ENCODE measurements at places on chromosomes 1 and 21.

- no peak for DNase-seq
Observed at GRCh38 chr1:109624201-109625010, 4.8 kb downstream of the AMPD2 start.

DNA sequence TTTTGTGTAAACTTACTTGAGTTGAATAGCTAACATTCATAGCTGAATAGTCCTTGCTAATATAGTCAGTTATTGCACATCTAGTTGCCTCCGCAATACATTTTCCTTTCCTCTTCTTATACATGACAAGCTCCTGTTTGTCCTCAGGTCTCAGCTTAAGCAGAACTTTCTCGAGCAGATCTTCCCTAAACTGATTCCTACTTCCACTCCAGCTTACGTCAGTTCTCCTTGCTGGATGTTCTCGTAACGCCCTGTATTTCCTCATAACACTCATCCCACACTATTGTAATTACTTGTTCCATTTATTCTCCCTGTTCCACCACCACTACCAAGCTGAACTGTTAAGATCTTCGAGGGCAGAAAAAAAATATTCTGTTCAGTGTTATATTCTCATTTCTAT lies 15.1 kb upstream of the OMA1 start:
- DNase-seq = no peak

DNA sequence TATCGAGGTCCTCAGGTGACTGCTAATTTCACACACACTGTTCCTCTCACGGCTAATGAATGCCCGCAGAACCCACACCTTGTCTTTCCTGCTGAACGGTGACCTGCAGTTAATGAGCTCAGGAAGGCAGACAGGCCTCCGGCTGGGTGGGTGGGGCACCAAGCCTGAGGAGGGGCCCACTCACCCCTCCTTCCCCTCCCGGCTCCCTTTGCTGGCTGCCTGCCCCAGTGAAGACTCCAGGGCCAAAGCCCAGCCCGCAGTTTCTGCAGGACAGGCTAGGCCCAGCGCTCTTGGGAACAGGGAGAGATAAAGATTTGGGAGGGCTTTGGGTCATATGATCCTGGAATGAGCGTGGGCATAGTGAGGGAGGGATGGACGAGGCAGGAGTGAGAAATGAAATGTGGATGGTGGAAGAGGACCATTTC lies 26.4 kb downstream of the FOXO6 start:
- no peak for DNase-seq

- DNase-seq = no peak
Observed at GRCh38 chr1:119510046-119510445, 3.0 kb downstream of the HSD3B1 start.

DNA sequence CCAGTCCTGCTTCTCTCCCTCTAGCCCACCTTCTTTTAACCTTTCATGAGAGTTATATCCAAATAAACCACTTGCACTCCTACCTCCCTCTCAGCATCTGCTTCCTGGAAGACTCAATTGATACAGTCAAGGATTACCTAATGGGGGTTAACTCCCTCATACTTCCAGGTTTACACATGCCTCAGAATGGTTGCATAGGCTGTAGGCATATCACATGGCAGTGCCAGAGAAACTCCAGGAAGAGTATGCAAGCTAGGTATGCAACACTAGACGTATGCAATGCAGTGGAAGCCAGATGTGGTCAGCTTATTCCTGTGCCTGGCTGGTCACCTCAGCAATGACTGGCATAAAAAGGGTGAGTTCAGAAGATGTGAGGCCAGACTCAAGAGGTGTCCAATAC lies 32.7 kb upstream of the VANGL1 start:
- DNase-seq = no peak

- no peak for DNase-seq
Observed at GRCh38 chr21:46141767-46142581, 13.4 kb downstream of the FTCD start.

DNA sequence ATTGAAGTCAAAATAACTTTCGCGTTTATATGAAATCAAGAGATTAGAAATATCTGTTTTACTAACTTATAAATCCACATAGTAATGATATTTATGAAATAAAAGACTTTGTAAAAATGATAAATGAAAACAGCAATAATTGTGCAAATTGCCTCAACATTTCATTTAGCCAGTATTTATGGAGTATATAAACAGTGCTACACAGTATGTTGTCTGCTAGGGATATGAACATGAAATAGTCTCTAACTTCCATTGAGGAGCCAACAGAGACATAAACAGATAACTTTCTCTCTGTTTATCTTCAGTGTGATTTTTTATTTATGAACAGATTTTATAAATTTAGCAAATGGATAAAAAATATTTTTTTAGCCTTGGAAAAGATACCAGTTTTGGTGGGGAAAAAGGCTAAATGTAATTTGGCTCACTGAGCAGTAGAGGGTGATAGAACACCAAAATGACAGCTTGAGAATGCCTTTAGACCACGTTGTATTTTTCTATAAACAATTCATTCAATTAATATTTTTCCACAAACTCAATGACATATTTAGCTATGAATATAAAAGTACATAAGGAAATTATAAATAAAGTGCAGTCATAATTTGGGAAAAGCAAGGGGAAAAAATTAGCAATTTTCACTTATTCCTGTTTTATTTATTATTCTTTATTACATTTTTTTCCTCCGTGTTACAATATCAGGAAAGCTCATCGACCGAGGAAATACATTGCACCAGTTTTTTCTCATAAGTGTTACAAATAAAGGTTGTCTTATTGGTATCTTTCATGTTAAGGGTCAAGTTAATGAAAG lies 47.5 kb upstream of the EEIG2 start:
- no peak for DNase-seq

- DNase-seq = no peak
Observed at GRCh38 chr1:46404482-46405196, 10.5 kb downstream of the FAAH start.

DNA sequence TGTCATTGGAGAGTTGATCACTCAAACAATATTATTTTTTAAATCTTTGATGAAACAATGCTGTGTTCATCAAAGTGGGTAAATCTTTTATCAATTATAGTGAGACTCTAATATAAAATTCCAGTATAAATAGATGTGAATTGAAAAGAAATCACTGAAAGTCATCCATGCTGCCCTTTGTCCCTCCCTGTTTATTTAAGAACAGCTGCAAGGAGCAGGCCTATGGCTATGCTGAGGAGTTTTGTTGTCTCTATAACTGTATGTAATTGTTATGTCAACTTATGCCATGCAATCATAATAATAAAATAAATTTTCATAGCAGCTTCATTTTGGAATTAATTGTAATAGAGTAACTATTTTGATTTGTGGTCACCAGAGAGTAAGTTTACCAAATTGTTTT lies 1272.4 kb upstream of the ADGRL4 start:
- no peak for DNase-seq

- no peak for DNase-seq
Observed at GRCh38 chr1:180094705-180095295, 59.9 kb upstream of the QSOX1 start.

DNA sequence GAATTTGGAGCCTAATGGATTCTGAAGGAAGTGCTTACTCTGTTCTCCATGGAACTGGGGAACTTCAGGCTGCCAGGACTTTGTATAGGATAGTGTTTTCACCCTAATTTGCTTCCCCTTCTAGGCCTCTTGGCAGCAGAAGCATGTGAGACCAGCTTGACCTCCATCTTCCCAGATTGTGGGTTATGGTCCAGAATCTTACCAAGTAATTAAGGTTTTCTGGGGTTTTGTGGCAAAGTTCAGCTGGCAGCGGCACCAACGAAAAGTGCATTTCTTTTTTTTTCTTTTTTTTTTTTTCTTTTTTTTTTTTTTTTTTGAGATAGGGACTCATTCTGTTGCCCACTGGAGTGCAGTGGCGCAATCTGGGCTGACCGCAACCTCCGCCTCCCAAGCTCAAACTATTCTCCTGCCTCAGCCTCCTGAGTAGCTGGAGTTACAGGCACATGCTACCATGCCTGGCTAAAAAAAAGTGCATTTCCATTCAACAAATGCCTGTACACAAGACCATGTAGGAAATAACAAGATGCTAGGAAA lies 3.4 kb upstream of the BMP8A start:
- no peak for DNase-seq

GRCh38 chr1:215502081-215502480 lies 65.0 kb upstream of the KCTD3 start:
- no peak for DNase-seq

- no peak for DNase-seq
Observed at GRCh38 chr1:41382480-41383090, 21.4 kb downstream of the FOXO6 start.

DNA sequence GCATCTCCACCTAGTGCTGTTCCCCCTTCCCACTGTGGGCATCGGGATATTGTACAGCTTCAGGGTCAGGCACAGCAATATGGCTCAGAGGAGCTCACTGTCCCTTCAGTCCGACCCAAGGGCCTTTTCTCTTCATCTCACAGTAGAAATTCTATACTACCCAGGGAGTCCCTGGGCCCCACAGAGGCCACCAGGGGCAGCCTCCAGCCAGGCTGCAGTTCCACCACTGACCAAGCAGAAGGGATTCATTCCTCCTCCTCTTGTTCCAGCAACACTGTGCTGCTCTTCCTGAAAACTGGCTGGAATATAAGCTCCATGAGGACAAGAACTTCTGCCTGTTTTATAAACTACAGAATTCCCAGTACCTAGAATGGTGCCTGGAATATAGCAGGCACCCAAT lies 70.5 kb downstream of the CD34 start:
- no peak for DNase-seq

DNA sequence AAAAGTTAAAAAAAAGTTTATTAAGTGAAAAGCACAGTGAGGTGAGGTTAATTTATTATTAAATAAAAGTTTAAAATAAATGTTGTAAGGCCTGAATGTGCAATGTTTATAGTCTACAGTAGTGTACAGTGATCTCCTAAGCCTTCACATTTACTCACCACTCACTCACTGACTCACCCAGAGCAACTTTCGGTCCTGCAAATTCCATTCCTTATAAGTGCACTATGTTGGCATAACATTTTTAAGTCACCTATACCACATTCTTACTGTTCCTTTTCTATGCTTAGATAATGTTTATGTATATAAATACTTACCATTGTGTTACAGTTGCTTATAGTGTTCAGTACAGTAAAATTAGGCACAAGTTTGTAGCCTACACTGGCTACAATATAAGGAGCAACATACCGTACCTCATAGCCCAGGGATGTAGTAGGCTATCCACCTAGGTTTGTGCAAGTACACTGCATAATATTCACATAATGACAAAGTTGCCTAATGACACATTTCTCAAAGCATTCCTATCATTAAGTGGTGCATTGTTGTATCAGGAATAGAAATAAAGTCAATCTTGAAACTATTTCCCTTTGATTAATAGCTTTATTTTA lies 426.5 kb upstream of the BRINP3 start:
- DNase-seq = no peak

GRCh38 chr1:245972476-245972875 lies 534.6 kb downstream of the SMYD3 start:
- DNase-seq = no peak

DNA sequence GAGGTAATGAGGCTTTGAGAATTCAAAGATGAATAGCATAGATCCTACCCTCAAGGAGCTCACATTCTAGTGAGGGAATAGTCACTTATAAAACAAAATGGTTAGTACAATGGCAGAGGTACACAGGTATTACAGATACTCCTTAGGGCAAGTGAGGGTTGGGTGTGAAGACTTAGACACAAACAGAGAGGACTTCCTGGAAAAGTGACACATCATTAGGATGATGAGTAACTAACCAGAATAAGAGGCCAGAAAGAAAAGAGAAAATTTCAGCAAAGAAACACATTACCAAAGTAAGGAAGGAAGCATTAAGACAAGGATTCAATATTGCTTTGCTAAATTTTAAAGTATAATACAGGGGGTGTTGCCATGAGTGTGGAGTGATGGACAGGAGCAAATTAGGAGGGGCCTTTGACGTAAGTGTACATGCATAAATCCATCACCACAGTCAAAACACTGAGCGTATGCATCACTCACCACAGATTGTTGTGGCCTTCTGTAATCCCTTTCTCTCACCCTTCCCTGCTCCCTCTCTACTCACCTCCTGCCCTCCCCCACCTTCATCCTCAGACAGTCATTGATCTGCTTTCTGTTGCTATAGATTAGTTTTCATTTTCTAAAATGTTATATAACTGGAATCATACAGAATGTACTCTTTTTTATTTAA lies 7.9 kb downstream of the CD53 start:
- DNase-seq = peak; percentile 52

- no peak for DNase-seq
Observed at GRCh38 chr1:113452921-113453770, 62.8 kb downstream of the MAGI3 start.

- DNase-seq = no peak
Observed at GRCh38 chr1:52355436-52355835, 10.6 kb downstream of the CC2D1B start.

DNA sequence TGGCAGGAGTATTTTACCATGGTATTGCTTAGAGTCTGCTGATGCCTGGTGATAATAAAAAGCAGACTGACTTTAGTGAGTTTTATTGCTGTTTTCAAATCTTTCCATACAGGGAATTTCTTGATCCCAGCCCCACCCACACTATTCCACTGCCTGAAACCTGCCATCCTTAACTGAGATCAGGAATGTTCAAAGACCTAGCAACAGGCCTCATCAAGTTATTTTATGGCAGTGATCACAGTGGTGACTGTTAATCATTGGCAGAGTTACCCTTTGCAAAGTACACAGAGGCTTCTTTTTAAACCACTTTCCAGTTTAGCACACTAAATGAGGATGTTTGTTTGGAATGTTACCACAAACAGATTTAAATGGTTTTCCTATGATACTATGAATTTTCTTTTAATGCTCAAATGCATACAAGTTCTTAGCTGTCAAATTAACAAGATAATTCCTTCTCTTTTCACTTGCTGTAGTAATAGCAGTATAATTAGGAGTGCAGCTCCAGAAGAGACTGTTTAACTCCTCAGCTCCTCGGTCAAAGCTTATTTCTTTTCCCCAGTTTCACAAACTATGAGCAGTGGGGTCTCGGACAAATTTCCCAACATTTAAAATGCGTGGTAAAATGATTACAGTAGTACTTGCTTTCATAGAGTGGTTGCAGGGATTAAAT lies 69.9 kb upstream of the USP25 start:
- DNase-seq = no peak

DNA sequence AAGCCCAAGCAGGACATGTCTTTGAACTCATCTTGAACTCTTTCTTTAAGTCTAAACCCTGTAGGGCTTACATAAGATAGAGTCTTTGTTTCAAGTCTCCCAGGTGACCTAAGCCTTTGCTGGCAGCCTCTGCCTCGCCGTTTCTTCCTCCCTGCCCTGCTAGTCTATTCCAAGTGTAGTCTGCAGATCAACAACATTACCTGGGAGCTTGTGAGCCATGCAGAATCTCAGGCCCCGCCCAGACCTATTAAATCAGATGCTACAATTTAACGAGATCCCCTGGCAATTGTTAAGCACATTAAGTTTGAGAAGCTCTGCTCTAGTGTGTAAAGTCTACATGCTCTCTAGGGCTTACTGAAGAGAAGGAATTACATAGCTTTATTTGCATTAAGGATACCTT lies 271.6 kb downstream of the PBX1 start:
- no peak for DNase-seq
